T-helper 2 cell (primary cell): ENCODE measurements at places on chromosomes 5 and 9.

GRCh38 chr9:29069376-29069775 lies 1496.1 kb upstream of the C9orf72 start:
- no peak for DNase-seq

DNA sequence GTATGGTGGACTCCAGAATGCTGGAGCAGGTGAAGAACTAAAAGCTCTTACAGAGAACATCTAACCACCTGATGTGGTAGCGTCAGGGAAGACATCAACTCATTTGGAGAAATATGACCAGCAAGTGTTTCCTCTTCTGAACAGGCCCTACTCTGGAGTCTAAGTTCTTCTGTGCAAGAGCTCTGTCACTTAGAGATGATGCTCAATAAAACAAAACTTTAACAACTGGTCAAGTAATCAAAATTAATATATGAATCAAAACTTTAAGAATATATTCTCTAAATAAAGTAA lies 85.8 kb downstream of the CYFIP2 start:
- no peak for DNase-seq

DNA sequence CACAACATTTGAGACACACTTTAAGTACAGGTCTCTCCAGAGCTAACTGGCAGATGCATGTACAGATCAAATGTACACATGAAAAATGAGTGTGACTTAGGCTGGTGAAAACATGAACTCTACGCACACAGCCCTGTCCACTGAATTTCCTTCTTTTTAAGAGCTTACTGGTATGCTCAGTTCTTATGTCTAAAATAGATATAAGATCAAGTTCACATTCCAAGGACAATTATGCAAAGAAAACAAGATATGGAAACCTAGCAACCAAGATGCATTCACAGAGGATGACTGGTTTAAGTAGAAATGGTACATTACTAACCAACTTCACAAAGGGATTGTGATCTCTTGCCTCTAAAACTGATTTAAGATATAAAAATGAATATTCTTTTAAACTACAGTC lies 56.7 kb downstream of the TLE1 start:
- DNase-seq, result no peak

- no peak for DNase-seq
These were observed 41.3 kb upstream of the PHYKPL start for GRCh38 chr5:178273665-178274541.

DNA sequence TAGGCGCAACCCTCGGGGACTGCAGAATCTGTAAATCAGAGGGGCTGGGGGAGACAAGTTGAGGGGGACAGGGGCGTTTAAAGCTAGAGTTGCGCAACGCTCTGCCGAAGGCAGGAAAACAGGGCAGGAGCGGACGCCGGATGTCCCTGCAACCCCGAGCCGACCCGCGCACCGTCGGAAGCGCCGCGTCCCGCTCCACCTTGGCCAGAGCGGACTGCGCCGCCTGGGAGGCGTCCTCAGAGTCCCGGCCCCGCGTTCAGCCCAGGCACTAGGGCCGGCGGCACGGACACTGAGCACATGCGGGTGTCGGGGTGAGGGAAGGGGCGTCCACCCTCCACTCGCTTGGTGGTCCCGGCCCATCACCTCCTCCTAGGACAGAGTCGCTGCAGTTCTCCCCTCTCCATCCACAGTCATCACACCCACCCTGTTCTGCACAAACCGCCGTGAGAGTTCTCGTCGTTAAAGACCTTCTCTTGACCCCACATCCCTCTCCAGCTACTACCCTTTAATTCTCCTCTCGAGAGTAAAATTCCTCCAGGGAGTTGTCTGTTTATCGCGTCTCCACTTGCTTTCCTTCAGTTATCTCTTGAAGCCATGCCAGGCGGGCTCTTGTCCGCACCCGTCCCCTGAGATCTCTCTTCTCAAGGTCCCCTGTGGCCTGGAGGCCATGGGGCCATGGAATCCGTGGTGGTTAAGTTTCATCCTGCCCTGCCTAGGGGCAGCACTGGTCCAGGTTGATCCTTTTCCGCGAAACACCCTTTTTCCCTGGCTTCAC lies 796 bp upstream of the PDLIM7 start:
- no peak for DNase-seq

DNA sequence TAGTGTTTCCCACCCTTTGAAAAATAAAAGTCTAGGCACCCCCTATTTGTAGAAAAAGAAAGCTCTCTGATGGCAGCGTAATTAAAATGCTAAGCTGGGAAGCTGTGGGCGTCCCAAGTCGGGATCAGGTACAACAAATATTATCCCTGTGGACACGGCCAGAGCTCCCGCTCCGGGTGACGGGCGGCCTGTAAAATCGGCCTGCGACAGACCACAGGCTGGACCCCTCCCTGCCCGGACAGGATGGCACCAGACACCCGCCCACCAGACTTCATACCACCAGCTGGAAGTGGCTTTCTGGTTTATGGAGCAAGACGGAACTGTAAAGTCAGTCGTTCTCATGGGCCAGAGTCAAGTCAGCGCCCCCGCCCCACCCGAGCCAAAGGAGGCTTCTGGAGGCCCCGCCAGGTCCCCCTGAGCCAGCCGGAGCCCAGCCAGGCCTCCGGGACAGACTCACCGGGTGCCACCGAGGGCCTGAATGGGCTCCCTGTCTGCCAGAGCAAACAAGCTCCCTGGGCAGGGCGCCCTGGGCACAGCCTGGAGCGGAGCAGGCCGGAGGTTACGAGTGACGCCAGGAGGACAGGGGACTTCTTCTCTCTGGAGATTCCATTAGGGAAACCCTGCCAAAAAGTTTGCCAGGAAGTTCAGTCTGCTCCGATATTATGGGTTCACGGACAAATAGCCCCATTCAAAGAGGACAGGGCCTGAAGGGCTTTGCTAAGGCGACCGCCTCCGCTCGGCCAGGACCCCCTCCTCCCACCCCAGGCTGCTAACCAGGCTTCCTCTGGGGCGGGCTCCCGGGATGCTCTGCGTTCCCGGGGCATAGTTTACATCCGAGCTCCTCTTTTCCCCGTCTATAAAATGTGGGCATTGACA lies 173.7 kb downstream of the ERCC6L2 start:
- no peak for DNase-seq

DNA sequence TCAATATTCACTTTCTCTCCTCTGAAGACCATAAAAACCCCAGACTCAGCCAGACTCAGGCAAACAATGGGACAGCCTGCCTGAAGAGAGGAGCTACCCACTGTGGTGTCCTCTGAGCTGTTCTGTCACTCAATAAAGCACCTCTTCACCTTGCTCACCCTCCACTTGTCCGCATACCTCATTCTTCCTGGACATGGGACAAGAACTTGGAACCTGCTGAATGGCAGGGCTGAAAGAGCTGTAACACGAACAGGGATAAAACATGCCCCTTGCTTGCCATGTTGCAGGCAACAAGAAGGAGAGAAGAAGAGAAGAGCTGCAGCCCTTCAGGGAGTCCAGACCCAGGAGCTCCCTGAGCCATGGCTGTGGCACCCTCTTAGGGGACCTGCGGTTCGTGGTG lies 86.8 kb upstream of the SEMA6A start:
- no peak for DNase-seq

DNA sequence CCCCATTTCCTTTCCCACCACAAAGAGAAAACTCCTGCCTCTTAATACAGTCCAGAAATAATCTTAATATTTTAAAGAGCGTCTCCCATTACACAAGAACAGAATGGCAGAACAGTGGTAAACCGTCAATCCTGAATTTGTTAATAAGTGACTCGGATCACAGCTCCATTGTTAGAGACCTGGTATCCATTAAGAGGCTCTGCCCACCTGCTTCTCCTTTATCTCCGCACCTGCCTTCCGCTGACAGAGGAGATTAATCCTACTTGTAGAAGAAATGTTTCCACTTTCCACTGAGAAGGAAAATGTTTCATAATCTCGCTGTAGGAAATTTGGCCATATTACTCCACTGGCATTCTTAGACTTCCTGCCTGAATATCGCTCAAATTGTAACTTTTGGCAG lies 1493.2 kb downstream of the MAT2B start:
- no peak for DNase-seq

- DNase-seq, result no peak
These were observed 21.9 kb upstream of the FSD1L start for GRCh38 chr9:105425816-105426433.

DNA sequence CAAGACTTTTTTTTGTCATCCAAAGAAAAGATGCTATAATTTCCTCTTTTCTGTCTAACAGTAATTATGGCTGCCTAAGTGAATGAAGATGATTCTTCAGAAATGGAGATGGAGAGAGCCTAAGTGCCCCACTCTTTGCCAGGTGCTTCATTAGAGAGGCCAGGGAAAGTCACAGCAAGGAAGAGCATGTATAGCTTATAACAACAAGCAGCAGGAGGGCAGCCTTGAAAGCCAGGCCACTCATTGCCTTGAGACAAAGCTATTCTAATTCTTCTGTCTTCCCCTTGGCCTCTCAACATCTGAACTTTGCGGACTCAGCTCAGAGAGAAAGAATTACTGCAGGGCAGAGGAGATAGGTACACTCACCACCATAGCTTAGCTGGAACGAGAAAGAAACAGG lies 112.0 kb upstream of the ZNF366 start:
- no peak for DNase-seq

DNA sequence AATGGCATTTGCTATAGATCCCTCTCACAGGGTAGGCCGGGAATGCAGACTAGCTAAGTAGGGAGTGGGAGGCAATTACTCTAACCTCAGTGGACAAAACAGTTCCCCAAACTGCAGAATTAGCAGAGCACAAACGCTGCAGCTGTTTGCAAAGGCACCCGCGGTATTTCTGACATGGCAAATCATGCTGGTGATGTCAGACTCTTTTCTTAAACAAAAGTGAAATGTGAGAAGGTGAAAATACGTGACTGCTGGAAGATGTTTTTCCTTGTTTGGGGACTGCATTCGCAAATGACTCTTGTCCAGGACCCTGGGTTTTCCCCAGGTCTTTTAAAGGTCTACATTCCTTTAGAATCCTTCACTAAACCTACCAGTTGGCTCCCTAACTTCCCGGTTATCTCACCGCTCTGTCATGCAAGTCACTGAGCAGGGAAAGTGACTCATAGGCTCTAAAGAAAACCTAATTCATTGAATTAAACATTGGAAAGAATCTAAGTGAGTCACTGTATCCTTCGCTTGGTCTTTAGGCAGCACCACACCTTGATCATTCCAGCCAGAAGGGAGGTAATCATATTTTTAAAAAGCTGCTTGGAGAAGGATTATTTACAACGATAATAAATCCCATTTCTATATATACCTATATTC lies 91.5 kb upstream of the DNAH5 start:
- DNase-seq, result no peak

GRCh38 chr5:132979976-132980375 lies 16.5 kb upstream of the AFF4 start:
- no peak for DNase-seq

DNA sequence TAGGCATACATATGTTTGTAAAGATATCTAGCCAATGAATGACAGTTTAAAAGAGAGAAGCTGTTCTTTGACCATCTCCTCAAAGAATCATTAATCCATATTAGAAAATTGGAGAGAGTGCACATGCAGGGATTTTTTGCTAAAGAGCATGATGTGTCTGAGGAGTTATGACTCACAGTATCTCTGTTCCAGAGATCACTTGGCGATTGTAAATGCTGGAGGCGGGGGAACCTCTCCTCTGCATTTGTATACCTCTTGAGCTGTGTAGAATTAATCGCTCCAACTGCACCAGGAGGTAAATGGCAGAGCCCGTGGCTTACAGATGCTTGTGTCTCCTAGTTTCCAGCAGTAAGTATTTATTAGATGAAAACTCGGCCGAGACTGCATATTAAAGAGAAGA lies 3.6 kb upstream of the SPATA31D1 start:
- no peak for DNase-seq

GRCh38 chr9:87405677-87406542 lies 91.8 kb upstream of the DAPK1 start:
- no peak for DNase-seq

GRCh38 chr9:129895376-129896268 lies 60.4 kb downstream of the USP20 start:
- no peak for DNase-seq

GRCh38 chr5:56585999-56586691 lies 229.2 kb upstream of the MAP3K1 start:
- no peak for DNase-seq

- DNase-seq, result no peak
These were observed 1636.5 kb upstream of the C9orf72 start for GRCh38 chr9:29209748-29210291.

GRCh38 chr5:126503602-126504104 lies 80.4 kb downstream of the GRAMD2B start:
- DNase-seq, result peak; percentile 59

- no peak for DNase-seq
These were observed 107.3 kb downstream of the DAB2IP start for GRCh38 chr9:121758693-121759092.

DNA sequence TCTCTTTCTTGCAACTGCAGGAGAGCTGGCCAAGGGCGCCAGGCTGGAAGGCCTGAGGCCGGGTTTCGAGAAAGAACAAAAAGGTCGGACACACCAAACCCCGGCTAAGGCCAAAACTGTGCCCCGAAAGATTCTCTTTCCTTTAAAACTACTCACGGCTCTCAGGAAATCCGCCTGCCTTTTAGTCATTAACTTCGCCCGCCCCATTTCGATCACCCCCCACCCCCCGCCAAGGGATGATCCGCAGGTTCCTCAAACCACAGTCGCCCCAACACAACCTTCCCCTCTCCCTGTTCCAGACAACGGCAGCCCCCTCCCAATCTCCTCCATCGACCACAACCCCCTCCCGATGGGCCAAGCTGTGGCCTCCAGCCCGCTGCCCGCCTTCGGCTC lies 536 bp downstream of the FEM1C start:
- peak; percentile 29 for DNase-seq

GRCh38 chr9:91785447-91785842 lies 164.6 kb downstream of the ROR2 start:
- DNase-seq, result no peak

- DNase-seq, result peak; percentile 74
These were observed 120.4 kb downstream of the RAPGEF6 start for GRCh38 chr5:131514316-131515283.

DNA sequence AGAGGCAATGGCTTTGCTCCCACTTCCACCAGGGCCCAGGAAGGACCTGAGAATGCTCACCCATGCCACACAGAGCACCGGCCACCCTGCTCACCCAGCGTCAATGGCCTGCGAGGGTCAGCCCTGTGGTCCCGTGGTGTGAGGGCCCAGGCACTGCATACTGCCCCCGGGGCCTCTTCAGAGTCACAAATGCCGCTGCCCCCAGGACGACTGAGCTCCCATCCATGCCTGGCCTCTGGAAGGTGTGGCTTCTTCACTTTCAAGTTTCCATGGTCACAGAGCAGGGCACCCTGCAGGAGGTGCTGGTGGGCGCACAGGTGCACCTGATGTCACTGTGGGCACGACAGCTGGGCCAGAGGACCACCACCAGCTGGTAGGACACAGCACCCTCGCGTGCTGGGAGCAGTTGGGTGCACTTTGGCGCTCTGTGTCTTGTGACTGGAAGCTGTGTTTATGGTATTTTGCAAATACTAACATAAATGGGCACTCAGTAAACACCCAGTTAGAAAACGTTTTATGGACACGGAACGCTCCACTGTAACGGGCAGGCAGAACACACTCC lies 12.5 kb upstream of the ZDHHC11 start:
- DNase-seq, result no peak

- no peak for DNase-seq
These were observed 50.1 kb upstream of the PWWP2A start for GRCh38 chr5:160169326-160169725.

DNA sequence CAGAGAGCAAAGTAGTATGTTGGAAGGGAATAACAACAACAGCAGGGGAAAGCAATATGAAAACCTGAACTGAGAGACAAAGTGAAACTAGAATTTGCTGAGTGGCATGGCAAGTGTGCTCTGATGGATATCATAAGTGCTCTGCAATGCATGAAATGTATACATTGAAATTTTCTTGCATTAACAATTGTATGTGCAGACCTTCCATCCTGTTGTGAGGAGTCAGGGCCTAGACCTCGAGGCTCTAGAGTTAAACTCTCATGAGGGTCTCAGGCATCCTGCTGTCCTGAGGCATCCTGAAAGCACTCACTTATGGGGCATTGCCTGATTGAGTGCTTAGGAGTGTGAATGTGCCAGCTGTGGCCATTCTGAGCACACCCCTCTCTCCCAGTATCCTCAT lies 1.1 kb downstream of the ECM2 start:
- DNase-seq, result peak; percentile 38
